RPMI8226 (cell line): ENCODE measurements at places on chromosomes 5 and 9.

GRCh38 chr9:84513979-84514378 is 155.6 kb upstream of the NTRK2 start:
- DNase-seq = no peak

- no peak for DNase-seq
These were observed 147.6 kb downstream of the ST8SIA4 start for GRCh38 chr5:100755435-100755834.

DNA sequence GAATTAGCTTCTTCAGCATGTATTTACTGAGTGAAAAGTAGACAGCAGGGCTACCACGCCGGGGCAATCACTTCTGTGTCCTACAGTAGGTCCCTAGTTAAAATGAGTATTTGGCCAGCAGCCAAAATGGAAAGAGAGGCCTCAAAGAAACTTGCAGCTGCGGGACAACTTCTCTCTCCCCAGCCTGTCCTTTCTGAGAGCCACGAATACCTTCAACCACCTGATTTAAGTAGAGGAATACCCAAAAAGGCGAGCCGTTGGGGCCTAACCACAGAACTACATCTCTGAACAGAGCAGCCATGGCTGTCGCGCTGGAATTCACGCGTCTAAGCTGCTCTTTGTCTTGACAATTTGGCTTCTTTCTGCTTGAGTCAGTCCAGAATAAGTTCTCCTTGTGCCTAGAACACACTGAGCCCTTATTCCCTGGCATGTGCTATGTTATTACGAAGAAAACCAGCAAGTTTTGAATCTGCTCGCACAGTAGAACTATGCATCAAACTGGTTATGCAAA is 43.8 kb upstream of the GOLPH3 start:
- peak; percentile 92 for DNase-seq

DNA sequence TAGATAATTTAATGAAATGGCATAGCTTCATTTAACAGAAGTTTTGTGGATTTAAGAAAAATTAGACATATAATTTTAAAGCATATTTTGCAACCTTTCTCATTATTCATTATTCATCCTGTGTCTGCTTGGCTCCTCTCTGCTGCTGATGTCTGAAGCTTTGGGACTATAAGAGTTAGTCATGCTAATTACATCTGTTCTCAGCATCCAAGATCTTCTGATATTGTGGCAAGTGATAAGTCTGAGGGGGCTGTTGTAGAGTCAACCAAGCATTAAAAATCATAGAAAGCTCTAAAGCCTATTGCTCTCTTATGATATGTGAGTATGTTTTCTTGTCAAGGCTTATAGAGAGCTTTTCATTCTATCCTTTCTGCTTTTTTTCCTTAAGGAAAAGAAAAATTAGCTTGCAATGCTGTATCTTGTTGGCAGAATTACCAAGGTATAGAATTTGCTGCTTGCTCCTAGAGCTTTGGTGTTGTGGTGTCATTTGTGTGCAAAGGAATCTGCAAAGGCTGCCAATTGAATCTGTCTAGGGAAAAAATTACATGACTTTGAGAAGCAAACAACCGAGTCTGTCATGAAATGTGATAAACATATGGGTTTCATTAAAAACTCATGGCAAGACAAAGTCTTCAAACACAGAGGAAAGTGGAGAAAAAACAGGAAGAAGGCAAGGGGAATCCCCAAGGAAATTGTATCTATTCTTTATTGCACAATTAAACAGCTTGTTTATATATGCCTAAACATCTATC is 156.1 kb upstream of the DAB2 start:
- no peak for DNase-seq

DNA sequence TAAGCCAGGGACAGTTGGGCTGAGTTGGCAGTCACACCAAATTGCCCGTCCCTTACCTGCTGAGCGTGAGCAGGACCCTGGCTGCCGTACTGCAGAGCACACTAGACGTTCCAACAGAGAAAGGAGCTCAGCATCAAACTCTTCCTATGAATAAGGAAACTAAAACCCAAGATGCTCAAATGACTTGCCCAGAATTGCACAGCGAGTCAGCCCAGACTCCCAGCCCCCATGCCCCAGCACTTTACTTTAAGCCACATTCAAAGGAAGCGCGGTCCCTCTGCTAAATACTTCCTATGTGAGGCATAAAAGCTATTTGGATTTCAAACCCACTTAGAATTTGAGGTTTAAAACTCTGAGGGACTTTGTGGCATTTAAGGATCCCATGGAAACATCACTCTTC is 23.9 kb downstream of the PAX5 start:
- DNase-seq = no peak
